ENCODE measurements at places on chromosomes 12 and 14. TPM values are rescaled to one million over a fixed set of nuclear protein-coding genes. Genes with fewer than 3 reads are reported as not detected.

GRCh38 chr12:120091371-120092090 is 25.0 kb downstream of the RAB35 start:
- DNase-seq, result no peak

GRCh38 chr12:116885491-116885890 is 4.2 kb upstream of the HRK start:
- no peak for DNase-seq

- DNase-seq, result no peak
These were observed 256.9 kb downstream of the ATXN7L3B start for GRCh38 chr12:74794522-74794921.

The KRT73 gene
- not detected for total RNA-seq

- no peak for DNase-seq
These were observed 90.0 kb downstream of the SINHCAF start for GRCh38 chr12:31235868-31236395.

DNA sequence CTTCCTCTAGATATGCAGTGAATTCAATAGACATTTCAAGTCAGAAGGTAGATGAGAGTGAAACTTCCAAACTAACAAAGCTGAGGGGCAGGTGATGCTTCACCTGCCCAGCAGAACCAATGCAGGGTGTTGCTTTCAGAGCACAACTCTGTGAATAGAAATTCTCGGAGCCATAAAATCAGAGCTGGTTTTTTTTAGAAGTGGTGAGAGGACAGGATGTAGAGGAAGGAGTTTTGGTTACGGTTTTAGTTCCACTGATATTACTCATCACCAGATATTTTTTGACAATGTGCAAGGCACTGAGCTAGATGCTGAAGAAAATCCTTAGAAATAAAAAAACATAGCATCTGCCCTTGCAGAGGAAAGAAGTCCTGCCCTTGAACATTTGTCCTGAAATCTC is 62.2 kb downstream of the BMP4 start:
- peak; percentile 75 for DNase-seq

The CMA1 gene
- not detected for total RNA-seq

GRCh38 chr12:10389904-10390303 is at the start of gene KLRK1:
TSS of gene KLRK1 (minus strand) at chr12:10390041. CDS start at chr12:10388810, 1,231 bp downstream.
- no peak for DNase-seq

- no peak for DNase-seq
These were observed 205.7 kb downstream of the ITPR2 start for GRCh38 chr12:26627335-26627734.

GRCh38 chr14:69012256-69012953 is 33.3 kb upstream of the ACTN1 start:
- peak; percentile 47 for DNase-seq

DNA sequence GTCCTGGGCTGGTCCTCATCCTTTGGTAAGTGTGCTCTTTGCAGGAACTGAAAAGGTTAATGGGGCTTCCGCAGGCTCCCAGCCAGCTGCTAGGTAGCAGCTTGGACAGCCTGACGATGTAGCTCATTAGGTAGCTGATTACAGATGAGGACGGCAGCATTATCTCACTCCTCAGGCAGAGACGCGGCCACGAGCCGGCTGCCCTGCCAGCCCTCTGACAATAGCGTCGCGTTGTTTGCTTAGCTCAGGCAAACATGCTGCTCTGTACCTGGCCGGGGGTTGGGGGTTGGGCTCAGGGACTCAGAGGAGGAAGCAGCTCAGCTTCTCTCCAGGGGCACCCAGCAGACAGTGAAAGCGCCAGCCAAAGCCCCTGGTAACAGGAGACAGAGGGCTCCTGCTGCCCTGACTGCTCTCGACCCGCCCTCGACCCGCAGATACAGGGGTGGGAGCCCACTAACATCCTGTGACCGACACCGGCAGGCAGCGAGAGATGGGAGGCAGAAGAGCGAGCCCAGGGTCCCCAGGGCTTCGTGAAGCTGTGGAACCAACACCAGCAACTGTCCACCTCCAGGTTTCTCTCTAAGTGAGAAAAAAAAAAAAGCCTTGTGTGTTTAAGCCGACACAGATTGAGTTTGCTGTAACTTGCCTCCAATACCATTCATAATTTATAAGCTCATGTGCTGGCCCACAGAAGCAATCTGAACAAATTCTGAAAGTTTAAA is 53.4 kb upstream of the DLK1 start:
- no peak for DNase-seq

GRCh38 chr12:38903596-38903995 is 1.8 kb downstream of the CPNE8 start:
- DNase-seq, result no peak

GRCh38 chr12:7731486-7731885 is 15.7 kb downstream of the CLEC4C start:
- DNase-seq, result no peak

GRCh38 chr12:40668099-40668529 is 24.1 kb upstream of the CNTN1 start:
- DNase-seq, result no peak

GRCh38 chr14:99150236-99150635 is 121.8 kb downstream of the BCL11B start:
- no peak for DNase-seq

DNA sequence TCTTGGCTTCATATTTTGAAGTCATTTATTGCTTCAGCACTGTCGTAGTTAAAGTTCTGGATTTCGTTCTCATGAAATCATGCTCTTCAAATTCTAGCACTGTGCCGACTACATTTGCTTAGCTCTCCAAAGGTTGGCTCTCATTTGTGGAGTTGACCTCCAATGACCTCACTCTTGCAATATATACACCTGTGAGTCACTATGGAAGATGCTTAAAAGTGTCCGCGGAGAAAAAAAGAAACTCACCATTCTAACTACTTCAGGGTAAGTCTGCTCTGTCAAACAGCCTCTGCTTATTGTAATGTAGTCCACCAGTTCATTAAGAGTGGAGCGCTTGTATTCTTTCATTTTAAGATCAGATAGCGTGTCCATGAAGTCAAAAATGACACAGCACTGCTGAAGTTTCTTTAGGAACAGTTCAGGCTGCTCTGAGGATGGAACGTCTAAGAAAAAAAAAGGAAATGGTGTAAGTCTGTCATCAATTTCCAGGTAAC is 89.7 kb downstream of the PPP2R5E start:
- peak; percentile 62 for DNase-seq

GRCh38 chr12:121724925-121725324 is 12.4 kb downstream of the TMEM120B start:
- no peak for DNase-seq

DNA sequence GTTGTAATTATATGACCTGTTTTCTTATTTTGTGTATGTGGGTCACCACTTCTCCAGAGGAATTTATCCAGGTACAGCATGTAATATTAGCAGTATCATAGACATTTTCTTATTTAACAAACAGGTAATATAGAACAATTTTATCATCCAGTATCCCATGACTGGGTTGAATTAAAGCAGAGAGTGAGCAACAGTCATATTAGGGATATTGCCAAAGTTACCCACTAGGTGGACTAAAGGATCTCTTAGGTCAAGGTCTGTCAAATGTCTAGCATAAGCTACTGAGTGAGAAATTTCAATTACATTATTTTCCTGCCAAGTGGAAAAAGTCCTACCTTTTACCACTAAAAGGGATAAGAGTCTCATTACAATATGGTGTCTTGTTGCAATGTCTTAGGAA is 62.1 kb upstream of the TRIM9 start:
- peak; percentile 38 for DNase-seq

DNA sequence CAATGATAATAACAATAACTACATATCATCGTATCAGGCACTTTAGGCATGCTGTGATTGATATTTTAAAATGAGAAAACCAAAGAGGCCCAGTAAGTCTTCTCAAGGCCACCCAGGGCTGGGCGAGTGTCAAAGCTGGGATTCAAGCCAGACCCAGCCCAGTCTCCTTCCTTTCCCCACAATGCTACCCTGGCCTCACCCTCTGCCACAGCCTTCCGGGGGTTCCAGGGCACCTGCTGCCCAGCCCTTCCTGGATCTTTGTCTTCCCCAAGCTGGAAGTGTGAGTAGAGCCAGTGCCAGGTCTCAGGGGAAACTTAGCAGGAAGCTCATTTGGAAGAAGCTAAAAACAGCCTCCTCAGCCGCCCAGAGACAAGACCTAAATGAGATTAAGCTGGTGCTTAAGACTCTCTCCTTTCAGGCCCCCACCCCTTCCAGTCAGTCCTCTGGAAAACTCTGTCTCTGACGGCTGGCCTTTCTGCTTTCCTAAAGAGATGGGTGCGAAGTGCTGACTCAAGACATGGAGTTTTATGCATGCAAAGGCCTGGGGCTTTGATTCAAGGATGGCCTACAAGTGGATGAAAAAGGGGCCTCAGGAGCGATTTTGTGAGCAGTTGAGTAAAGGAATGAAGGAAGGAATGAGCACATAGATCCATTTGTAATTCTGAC is 184.2 kb downstream of the KCNA5 start:
- no peak for DNase-seq

DNA sequence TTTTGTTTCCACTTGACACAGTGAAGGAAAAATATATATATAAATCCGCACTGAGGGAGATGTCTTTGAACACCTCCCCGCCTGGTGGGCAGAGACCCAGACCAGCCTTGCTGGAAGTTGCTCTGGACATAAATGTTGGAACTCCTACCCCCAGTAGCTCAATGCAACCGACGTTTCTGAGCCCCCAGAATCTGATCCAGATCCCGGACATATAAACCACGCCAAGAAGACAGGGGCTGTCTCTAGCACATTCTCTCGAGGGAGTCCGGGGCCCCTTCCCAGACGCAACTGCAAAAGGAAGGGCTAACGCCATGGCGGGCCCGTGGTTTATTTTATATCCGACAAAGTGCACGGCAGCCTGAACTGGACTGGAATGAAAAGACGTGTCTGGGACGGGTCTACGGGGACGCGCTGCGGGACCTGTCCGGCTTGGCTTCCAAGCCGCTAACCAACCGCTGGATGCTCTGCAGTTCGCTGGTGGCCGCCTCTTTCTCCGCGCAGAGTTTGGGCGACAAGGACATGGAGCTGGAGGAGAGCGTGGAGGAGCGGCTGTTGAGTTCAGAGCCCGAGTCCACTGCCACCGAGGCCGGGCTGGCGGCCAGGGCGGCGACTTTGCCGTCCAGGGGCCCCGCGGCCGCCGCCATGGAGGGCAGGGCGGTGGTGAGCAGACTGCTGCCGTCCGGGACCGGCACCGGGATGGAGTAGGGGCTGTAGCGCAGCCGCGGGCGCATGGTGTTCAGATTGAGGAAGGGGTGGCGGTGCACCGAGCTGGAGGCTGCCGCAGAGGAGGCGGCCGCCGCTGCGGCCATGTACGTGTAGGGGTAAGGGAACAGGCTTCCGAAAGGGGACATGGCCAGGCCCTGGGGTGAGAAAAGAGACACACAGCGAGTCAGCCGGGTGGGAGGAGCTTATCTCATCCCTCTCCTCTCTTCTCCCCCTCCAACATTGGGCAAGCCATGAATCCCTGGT is 12.2 kb downstream of the TBX3 start:
- no peak for DNase-seq

- DNase-seq, result no peak
These were observed 242.0 kb upstream of the DAAM1 start for GRCh38 chr14:58946431-58946830.

- DNase-seq, result no peak
These were observed 467.1 kb upstream of the FAR2 start for GRCh38 chr12:28681980-28682379.

The NEUROD4 gene
- not detected for total RNA-seq

The TSPAN9 gene
- 8.1 TPM for total RNA-seq

The LHX5 gene
- total RNA-seq, result not detected

- no peak for DNase-seq
These were observed 1.6 kb downstream of the LTB4R start for GRCh38 chr14:24312736-24313507.

GRCh38 chr14:50254248-50254647 is 22.9 kb upstream of the SOS2 start:
- DNase-seq, result no peak

DNA sequence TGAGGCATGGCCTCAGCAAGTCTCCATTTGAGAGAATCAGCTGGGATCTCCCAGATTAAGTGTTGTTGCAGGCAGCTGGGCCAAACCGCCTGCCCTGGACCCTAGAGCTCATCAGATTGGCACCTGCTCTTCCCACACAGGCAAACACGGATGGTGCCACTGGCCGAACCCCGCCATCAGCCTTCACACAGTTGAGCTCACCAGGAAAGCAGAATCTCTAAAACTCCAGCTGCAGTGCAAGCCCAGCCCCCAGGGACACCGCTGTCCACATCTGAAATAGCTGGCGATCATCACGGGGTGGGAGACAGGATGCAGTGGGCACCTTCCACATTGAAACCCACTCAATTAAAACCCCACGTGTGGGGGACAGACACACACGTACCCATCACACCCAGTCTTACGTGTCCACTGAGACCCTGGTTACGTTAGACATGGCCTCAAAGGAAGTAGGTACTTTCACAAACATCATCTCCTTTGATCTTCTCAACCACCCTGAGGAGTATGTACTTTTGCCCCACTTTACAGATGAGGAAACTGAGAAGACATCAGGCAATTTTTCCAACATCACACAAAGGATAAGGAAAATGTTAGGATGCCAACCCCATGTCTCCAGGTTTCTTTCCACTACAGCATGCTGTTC is 88.8 kb downstream of the SINHCAF start:
- DNase-seq, result no peak

DNA sequence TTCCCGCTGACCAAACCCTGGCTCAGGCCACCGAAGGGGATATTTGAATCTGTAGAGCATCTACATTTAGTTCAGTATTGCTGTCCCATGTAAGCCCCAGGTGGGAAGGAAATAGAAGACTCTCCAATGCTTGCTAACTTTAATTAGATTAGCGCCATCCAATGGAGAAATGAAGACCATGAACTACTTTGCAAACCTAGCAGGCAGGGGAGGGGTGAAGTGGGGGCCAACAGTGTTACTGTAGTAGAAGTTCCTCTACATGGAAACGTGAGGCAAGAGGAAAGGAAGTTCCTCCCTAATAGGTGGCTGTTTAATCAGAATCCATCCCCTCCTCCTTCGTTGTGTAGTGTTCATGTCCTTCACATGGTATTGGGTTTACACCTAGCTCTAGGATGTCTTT is 9.3 kb upstream of the DENND5B start:
- DNase-seq, result no peak

DNA sequence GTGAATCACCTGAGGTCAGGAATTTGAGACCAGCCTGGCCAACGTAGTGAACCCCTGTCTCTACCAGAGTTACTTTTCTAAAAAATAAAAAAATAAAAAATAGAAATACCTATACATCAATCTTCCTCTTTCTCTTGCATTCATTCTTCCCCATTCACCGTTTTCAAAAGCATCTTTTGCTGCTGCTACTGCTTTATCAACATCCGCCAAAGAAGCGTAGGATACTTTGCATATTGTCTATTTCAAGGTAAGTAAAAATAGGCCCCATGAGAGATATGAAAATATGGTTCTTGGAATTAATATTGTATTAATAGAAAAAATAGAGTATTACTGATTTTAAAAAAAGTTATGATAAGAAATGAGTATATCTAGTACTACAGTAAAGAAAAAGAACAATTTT is 32.3 kb downstream of the ALDH1L2 start:
- DNase-seq, result no peak

- no peak for DNase-seq
These were observed 461.4 kb downstream of the ZFP36L1 start for GRCh38 chr14:68331426-68331825.

GRCh38 chr14:77052281-77053044 is 24.0 kb upstream of the IRF2BPL start:
- DNase-seq, result no peak

GRCh38 chr14:63241096-63241495 is 36.9 kb downstream of the RHOJ start:
- DNase-seq, result peak; percentile 44

GRCh38 chr14:22008766-22009165 is 335.1 kb upstream of the OR4E1 start:
- no peak for DNase-seq

The PLXNC1 gene
- total RNA-seq, result 6.1 TPM

GRCh38 chr12:31599053-31599452 is 8.1 kb upstream of the DENND5B start:
- DNase-seq, result no peak

Data from fibroblast of the aortic adventitia (primary cell).